ENCODE measurements at places on chromosomes 13 and 19.
A peak's percentile ranks its signal among the peaks of the same experiment; 100 is the strongest.

GRCh38 chr13:28531077-28531844 is 36.3 kb upstream of the FLT1 start:
- no peak for DNase-seq

- no peak for DNase-seq
Measured at GRCh38 chr13:95388420-95389079, 87.3 kb upstream of the ABCC4 start.

DNA sequence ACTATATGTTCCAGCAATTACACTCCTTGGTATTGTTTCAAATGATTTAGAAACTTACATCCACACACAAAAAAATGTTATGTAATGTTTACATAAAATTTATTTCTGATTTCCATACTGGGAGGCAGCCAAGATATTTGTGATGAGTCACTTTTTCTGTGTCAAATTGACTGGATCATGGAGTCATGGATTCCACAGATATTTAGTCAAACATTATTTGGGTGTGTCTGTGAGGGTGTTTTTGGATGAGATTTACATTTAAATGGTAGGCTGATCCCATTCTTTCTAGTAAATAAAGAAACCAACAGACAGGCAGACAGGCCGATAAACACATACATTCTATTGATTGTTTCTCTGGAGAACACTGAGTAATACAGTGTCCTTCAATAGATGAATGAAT is 562.8 kb downstream of the SLITRK6 start:
- DNase-seq: no peak

GRCh38 chr19:35644987-35645679 is 3.0 kb upstream of the COX6B1 start:
- peak; percentile 65 for DNase-seq

GRCh38 chr19:16773259-16773658 is 53.6 kb downstream of the NWD1 start:
- DNase-seq: no peak

- no peak for DNase-seq
Measured at GRCh38 chr13:71524613-71525304, 342.2 kb downstream of the DACH1 start.

Data from activated T-helper 9 cell treated with anti-CD3 and anti-CD28 coated beads, Interleukin-2, amount 50 U/mL, for 16 hours (primary cell).